ENCODE measurements at places on chromosomes 11 and 22.

DNA sequence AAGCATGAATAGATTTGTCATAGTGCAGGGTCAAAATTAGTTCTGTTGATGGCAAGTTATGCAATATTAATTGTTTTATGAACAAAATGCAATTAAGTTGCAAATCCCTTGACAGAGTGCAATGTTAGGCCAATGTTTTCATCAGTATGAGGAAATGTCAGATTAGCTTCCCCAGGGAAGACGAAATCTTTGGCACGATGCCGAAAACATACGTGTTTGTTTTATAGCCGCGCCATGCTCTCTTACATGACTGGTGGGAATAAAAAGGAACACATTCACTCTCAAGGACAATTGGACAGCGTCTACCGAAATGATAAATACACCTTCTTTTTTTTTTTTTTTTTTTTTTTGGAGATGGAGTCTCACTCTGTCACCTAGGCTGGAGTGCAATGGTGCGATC lies 27.0 kb downstream of the MFNG start:
- DNase-seq, result no peak

GRCh38 chr11:44002191-44003093 lies 45.3 kb upstream of the ACCSL start:
- DNase-seq, result no peak

GRCh38 chr11:115207166-115207591 lies 297.0 kb downstream of the CADM1 start:
- no peak for DNase-seq

DNA sequence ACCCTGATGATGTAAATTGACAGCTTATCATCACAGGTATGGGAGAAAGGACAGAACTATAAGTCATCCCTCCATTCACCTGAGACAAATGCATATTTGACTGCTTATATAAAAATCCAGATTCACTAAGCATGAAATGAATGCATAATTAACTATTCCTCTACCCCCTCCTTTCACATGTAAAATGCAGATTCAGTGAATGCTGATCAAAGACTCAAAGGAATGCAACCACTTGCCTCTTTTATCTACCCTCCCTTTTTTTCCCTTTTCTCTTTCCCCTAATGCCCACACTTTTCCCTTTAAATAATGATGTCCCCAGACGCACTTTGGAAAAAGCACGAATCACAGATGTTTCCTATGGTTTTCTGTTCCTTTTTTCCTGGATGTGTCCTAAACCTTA lies 4.5 kb upstream of the PLAAT4 start:
- DNase-seq, result no peak

DNA sequence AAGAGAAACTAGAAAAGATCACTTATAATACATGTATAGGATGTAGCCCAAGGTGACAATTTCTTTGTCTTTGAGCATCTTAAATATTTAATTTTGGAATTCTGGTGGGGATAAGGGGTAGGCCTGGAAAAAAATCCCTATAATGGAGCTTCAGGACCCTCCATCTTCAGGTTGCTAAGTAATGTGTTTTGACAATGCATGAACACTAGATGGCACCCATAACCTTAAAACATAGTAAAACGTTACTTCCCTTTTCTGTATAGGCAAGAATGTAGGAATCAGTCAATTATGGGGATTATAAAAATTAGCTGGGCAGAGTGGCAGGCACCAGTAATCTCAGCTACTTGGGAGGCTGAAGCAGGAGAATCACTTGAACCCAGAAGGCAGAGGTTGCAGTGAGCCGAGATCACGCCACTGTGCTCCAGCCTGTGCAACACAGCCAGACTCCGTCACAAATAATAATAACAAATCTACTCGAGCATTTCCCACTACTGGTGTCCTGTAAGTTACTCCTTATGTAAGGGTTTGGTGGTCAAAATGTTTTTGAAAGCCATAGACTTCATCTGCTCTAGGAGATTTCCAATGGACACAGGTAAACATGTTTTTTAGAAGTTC lies 541.9 kb upstream of the CCDC90B start:
- DNase-seq, result no peak

GRCh38 chr11:134120921-134121526 lies 52.2 kb downstream of the JAM3 start:
- DNase-seq, result no peak

DNA sequence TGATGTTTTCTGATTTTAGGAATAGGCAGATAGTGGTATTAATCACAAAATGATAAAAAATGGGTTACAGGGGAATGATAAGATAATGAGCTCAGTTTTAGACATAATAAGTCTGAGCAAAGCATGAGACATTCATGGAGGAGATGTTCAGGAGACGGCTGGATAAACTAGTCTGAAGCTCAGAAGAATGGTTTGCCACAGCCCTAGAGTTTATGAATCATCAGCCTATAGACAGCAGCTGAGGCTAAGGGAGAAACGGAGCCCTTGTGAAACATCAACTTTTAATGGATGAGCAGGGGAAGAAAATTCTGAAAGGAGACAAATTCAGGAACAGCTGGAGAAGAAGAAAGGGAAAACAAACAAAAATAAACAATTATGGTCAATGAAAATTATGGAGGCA lies 87.2 kb downstream of the RELT start:
- DNase-seq, result no peak

Measured in cortex of kidney (tissue), 1 donor.